Left hindlimb (tissue), 1 donor: ENCODE measurements at places on chromosomes 16 and 17.

GRCh38 chr16:5393070-5393469 is 295.5 kb upstream of the EEF2KMT start:
- DNase-seq: no peak

- DNase-seq: no peak
Observed at GRCh38 chr17:45332989-45333701, 16.3 kb upstream of the MAP3K14 start.

DNA sequence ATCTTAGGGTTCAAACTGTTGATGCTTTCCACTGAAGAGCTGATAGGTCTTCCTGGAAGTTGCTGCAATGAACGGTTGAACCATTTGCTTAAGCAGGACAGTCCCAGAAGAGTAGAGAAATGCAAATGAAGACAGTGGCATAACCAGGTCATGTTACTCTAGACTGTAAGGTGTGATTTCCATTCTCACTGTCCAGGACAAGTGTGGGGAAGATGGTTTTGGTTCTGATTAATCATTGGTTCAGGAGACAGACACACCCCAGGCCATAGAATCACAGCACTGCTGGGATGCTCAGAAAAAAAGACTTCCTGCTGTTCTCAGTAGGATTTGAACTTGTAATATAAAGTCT is 34.8 kb upstream of the XYLT2 start:
- DNase-seq: no peak

GRCh38 chr16:17194190-17194780 is 276.5 kb downstream of the XYLT1 start:
- peak; percentile 37 for DNase-seq
